ENCODE measurements at places on chromosomes 4 and X.

GRCh38 chr4:106201373-106201772 lies 114.6 kb downstream of the TBCK start:
- H3K4me1 ChIP-seq = no peaks in the 10 kb centered on the region
- no peaks in the 10 kb centered on the region for H3K27me3 ChIP-seq
- H3K4me3 ChIP-seq = no peak overlapping the region
- no peaks in the 10 kb centered on the region for H3K36me3 ChIP-seq
- no peak for DNase-seq

- no peak overlapping the region for H3K27ac ChIP-seq
- no peaks in the 10 kb centered on the region for H3K4me1 ChIP-seq
- DNase-seq = no peak
- H3K4me3 ChIP-seq = no peak overlapping the region
- H3K36me3 ChIP-seq = no peaks in the 10 kb centered on the region
These were observed 19.8 kb upstream of the CCDC149 start for GRCh38 chr4:24932515-24933225.

DNA sequence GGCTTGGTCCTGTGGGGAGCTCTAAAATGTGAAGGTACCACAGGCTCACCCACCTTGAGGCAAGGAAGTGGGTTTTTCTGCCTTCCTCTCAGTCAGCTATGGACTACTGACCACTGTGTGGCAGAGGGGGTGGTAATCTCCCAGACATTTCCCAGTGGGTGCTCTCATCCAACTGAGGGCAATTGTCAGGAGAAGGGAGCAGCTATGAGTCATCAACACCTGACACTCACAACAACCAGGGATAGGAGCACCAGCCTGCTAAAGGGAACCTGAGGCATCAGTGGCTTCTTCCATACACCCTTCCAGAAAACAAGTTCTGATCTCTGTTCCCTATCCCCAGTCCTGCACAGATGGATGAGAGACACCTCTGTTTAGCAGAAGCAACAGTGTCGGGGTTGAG lies 468.8 kb downstream of the BCOR start:
- H3K36me3 ChIP-seq = no peaks in the 10 kb centered on the region
- H3K27ac ChIP-seq = no peak overlapping the region
- no peak for DNase-seq
- no peaks in the 10 kb centered on the region for H3K4me1 ChIP-seq

DNA sequence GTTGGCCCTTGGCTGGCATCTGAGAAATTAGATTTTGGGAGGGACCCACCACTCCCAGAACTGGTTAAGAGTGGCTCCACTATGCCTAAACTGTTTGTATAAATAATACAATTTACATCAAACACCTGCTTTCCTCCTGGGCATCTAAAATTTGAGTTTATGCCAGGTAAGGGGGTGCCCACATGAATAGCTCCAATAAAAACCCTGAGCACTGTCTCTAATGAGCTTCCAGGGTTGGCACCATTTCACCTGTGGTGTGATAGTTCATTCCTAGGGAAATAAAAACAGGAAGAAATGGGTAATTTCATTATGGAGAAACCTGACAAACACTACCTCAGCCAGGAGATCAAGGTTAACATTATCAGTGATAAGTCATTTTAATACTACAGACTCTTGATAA lies 119.7 kb downstream of the FRYL start:
- H3K36me3 ChIP-seq = no peaks in the 10 kb centered on the region
- no peaks in the 10 kb centered on the region for H3K4me1 ChIP-seq
- H3K27me3 ChIP-seq = no peaks in the 10 kb centered on the region
- no peak overlapping the region for H3K27ac ChIP-seq
- no peak for DNase-seq

DNA sequence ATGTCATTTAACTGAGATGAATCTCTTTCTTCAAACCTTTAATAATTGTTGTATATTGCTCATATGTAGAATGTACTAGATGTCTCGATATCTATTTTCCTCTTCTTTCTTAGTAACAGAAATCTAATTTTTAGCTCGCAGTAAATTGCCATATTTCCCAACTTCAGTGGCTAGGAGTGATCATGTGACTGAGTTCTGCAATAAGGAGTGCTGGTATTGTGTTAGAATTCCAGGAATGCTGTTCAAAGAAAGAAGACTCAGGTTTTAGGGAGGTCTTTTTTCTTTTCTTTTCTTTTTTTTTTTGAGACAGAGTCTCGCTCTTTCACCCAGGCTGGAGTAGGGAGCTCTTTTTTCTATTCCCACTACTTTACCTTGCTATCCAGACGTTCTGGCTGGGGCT lies 81.7 kb downstream of the SLC10A7 start:
- H3K36me3 ChIP-seq = no peaks in the 10 kb centered on the region
- DNase-seq = no peak
- H3K27ac ChIP-seq = no peak overlapping the region
- no peaks in the 10 kb centered on the region for H3K27me3 ChIP-seq
- no peak overlapping the region for H3K4me3 ChIP-seq

DNA sequence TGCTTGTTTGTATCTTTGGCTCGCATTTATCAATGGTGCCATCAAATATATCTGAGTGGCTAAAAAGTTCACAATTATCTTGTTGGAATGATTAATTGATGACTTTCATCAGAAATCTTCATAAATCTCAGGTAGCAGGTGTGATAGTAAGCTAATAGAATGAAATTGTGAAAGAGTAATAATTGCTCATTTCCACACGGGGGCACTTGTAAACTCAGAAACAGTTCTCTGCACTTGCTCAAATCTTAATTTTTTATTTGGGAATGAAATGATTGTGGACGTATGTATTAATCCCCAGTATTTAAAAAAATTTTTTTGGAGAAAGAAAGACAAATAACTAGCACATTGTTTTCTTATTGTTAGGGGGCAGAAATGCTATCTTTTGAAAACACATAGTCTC lies 132.8 kb downstream of the DTHD1 start:
- no peaks in the 10 kb centered on the region for H3K27me3 ChIP-seq
- no peak overlapping the region for H3K27ac ChIP-seq
- no peak for DNase-seq
- H3K4me3 ChIP-seq = no peak overlapping the region

DNA sequence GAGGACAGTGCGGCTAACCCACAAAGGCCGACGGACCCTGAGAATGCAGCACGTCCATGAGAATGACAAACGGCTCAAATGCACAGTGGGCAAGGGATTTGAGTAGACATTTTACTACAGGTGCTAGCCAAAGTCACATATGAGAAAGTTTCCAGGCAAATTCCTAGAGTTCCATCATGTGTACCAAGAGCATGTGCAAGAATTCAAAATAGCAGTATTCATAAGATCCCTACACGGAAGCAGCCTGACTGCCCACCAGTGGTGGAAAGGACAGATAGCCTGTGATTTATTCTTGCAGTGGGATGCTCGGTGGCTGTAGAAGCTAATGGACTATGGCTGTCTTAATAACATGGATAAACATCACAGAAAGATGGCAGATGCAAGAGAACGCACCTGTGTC lies 68.0 kb downstream of the RGS12 start:
- H3K36me3 ChIP-seq = no peaks in the 10 kb centered on the region
- no peak overlapping the region for H3K27ac ChIP-seq
- H3K27me3 ChIP-seq = no peaks in the 10 kb centered on the region
- H3K4me3 ChIP-seq = no peak overlapping the region

DNA sequence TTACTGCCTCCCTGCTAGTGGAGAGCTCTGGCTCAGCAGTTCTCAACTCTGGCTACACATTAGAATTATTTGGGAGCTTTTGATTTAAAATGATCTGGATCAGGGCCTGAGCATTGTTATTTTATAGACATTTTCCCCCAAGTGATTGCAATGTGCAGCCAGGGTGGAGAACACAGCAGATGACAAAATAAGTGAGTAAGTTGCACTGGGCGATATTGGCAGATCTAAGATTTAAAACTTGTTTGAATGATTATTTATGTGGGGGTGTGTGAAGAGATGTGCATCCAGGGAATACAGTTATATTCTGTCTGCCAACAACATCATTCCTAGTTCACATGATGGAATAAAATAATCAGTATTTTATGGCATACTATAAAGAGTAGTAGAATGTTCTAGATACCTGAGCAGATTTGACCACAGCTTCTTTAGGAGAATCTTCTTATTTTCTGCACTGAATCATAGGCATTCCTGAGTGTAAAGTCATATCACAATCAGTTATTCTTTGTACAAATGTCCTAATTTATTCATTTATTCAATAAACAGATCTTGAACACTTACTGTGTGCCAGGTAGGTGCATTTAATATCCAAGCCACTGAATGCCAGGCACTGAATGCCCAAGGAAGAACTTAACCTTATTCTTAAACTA lies 123.9 kb downstream of the UCHL1 start:
- DNase-seq = no peak
- H3K36me3 ChIP-seq = no peaks in the 10 kb centered on the region
- H3K27ac ChIP-seq = no peak overlapping the region
- no peaks in the 10 kb centered on the region for H3K4me1 ChIP-seq
- no peak overlapping the region for H3K4me3 ChIP-seq
- H3K27me3 ChIP-seq = no peaks in the 10 kb centered on the region

DNA sequence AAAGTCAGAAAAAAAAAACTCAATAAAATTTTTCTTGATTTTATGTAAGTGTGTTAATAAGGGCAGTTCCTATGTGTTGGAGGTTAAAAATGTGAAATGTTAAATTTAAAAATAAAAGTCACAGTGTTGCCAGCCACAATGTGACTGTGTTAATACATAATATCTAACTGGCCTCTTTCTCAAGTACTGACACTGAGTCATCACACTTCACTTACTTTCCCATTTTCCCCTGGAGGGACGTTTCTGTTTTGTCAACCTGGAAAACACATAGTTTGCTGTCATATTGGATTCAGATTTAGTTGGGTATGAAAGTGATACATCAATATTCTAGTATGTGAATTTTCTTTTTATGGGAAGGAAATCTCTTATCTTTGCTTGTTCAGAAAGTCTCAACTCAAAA lies 46.4 kb downstream of the ARHGEF38 start:
- no peaks in the 10 kb centered on the region for H3K4me1 ChIP-seq
- DNase-seq = no peak
- H3K36me3 ChIP-seq = no peaks in the 10 kb centered on the region
- H3K4me3 ChIP-seq = no peak overlapping the region
- no peaks in the 10 kb centered on the region for H3K27me3 ChIP-seq
- no peak overlapping the region for H3K27ac ChIP-seq

DNA sequence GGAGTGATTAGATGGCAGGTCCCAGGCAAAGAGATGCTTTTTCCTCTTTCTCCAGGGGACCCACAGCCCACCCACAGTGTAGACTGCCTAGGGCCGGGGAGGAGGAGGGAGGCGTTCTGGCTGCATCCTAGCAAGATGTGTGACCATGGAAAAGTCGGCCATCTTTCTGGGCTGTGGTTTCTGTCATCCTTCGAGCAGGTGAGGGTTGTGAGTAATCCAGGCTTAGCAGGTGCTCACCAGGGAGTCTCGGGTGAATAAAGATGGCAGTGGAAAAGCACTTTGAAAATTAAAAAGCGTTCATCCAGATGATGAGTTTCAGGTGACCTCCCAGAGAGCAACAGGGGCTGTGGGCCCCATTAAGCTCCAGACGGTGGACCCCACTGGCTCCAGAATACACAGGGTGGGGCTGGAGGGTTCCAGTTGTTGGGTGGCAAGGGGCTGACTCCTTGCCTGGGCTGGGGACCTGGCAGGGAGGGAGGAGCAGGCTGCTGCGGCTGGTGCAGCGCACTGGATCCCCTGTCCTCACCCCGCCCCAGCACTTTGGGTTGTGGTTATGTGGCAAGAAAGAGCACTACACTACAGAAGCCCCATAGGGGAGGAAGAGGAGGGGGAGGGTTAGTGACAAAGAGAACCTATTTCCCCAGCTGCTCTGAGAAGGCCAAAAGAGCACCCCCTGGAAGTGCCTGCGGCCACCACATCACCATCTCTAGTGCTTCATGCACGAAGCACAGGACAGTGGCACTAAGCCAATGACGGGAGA lies 23.7 kb downstream of the ELF4 start:
- H3K4me3 ChIP-seq = no peak overlapping the region
- peaks cover 6% of the 10 kb centered on the region for H3K4me1 ChIP-seq
- H3K36me3 ChIP-seq = no peaks in the 10 kb centered on the region
- no peak for DNase-seq
- no peak overlapping the region for H3K27ac ChIP-seq

- H3K4me3 ChIP-seq = no peak overlapping the region
- no peaks in the 10 kb centered on the region for H3K36me3 ChIP-seq
- H3K4me1 ChIP-seq = no peaks in the 10 kb centered on the region
These were observed 1852.2 kb upstream of the IGFBP7 start for GRCh38 chr4:58962424-58962823.

- H3K36me3 ChIP-seq = no peaks in the 10 kb centered on the region
- H3K27me3 ChIP-seq = no peaks in the 10 kb centered on the region
- no peaks in the 10 kb centered on the region for H3K4me1 ChIP-seq
- H3K27ac ChIP-seq = no peak overlapping the region
These were observed 12.0 kb upstream of the DCHS2 start for GRCh38 chr4:154503598-154503997.

DNA sequence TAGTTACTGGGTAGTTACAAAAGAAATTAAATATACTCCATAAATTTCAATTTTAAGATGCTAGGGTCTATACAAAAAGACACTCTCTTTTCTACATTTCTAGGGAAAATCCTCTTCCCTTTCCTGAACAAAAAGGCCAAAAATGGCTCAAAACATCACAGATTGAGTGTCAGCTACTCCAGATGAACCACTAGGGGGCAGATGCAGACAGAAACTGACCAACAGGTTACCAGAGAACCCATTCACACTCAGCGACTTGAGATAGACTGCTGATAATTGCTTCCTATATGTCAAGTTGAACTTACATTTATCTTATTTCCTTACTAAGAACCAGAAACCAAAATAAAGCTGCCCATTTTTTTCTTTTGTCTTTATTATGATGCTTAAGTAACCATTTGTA lies 83.4 kb upstream of the MID1IP1 start:
- H3K4me1 ChIP-seq = no peaks in the 10 kb centered on the region
- no peak overlapping the region for H3K27ac ChIP-seq
- peaks cover 4% of the 10 kb centered on the region for H3K27me3 ChIP-seq

GRCh38 chr4:162659716-162660115 lies 495.9 kb upstream of the FSTL5 start:
- H3K36me3 ChIP-seq = no peaks in the 10 kb centered on the region
- no peaks in the 10 kb centered on the region for H3K27me3 ChIP-seq
- no peak overlapping the region for H3K4me3 ChIP-seq
- H3K27ac ChIP-seq = no peak overlapping the region

GRCh38 chr4:113145519-113146291 lies 96.3 kb downstream of the ANK2 start:
- H3K27ac ChIP-seq = no peak overlapping the region
- no peaks in the 10 kb centered on the region for H3K27me3 ChIP-seq
- peak overlapping the region; percentile 63 for H3K4me3 ChIP-seq
- no peaks in the 10 kb centered on the region for H3K36me3 ChIP-seq
- H3K4me1 ChIP-seq = no peaks in the 10 kb centered on the region

DNA sequence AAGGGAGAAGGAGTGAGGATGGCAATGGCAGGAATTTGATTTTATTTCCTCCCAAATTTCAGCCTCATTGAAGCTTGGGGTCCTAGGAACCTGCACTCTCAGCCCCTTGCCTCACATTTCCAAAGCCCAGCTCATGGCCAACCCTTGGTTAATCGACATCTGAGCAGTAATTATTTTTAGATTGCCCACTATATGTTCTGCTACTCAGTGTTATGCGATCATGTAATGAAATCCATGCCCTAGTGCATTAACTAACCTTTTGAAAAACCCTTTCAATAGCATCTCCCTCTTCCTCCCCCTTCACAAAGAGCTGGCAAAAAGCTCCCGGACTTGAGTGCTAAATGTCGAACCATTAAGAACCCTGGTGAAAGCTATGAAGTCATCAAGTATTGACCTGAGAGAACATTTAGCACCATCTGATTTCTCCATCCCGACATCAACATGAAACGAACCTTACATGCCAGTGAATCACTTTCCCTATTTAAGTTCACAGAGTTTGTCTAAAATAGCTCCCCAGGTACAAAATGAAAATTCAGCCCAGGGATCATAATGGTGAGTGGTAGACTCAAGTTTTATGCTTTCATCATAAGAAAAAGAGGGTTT lies 59.2 kb upstream of the RPS6KA3 start:
- H3K27me3 ChIP-seq = no peaks in the 10 kb centered on the region
- H3K27ac ChIP-seq = no peak overlapping the region
- no peaks in the 10 kb centered on the region for H3K36me3 ChIP-seq
- H3K4me3 ChIP-seq = no peak overlapping the region

Data from ascending aorta (tissue), 2 donors.